ENCODE measurements at places on chromosomes 6 and 20. TPM values are rescaled to one million over a fixed set of nuclear protein-coding genes. Genes with fewer than 3 reads are reported as not detected.
A peak's percentile ranks its signal among the peaks of the same experiment; 100 is the strongest.

DNA sequence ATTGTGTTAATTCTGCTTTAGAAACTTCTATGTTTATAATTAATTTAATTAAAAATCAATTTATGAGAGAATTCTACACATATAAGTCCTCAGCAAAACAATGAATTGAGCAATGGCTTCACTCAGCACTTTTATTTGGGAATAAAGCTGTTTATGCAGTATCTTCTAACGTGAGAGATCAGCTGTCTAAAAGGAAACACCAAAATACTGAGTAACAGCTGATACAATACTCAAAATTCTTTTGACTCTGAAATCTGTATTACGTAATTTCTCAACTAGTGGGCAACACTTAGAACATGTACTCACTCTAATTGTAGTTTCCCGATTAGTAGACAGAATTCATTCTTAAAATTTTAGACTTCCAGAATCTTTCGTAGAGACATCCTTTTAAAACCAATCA lies 49.8 kb downstream of the MAP3K7 start:
- H3K4me3 ChIP-seq = no peak overlapping the region
- H3K36me3 ChIP-seq = peaks cover 26% of the 10 kb centered on the region
- H3K27ac ChIP-seq = no peak overlapping the region
- no peaks in the 10 kb centered on the region for H3K4me1 ChIP-seq

GRCh38 chr20:40913224-40914185 lies 115.1 kb upstream of the TOP1 start:
- DNase-seq = no peak
- H3K27ac ChIP-seq = no peak overlapping the region
- no peak overlapping the region for H3K4me3 ChIP-seq
- no peaks in the 10 kb centered on the region for H3K27me3 ChIP-seq

The HDGFL1 gene
- not detected for total RNA-seq

GRCh38 chr6:15244620-15245360 lies 1.1 kb upstream of the JARID2 start:
- peak overlapping the region; percentile 78 for H3K4me3 ChIP-seq
- peaks cover 7% of the 10 kb centered on the region for H3K4me1 ChIP-seq
- H3K27me3 ChIP-seq = no peaks in the 10 kb centered on the region
- DNase-seq = peak; percentile 69

- no peak overlapping the region for H3K4me3 ChIP-seq
- H3K36me3 ChIP-seq = no peaks in the 10 kb centered on the region
- no peaks in the 10 kb centered on the region for H3K27me3 ChIP-seq
Observed at GRCh38 chr6:2264932-2265331, 19.5 kb upstream of the GMDS start.

DNA sequence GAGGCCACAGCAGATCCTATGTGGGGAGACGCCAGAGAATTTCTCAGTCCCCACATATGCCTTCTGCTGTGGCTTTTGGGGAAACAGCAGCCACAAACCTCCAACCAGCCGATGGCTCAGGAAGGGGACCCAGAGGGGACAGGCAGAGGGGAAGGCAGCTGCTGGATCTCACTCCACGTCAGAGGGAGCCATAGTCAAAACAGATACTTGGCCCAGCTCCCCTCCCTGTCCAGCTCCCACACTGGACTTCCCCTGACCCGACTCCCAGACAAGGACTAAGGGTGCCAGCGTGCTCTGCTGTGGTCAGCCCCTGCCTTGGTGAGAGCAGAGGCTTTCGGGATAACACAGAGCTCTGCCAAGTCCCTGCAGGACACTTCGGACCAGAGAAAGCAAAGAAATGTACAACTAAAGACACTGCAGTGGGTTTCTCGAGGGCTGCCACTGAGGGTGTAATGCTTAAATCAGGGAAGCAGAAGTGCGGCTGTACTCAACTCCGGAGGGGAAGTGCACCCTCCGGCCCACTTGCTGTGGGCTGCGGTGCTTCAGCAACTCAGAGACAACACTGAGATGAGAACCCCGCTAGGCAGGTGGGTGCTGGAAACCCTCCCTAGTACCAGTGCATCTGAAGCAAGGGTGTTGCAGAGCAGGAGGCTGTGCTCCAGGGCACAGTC lies 47.2 kb downstream of the RRBP1 start:
- H3K27me3 ChIP-seq = no peaks in the 10 kb centered on the region
- peaks cover 76% of the 10 kb centered on the region for H3K36me3 ChIP-seq
- no peak overlapping the region for H3K4me3 ChIP-seq

GRCh38 chr6:16413399-16413798 lies 175.0 kb downstream of the GMPR start:
- H3K27me3 ChIP-seq = no peaks in the 10 kb centered on the region
- no peak for DNase-seq
- H3K4me3 ChIP-seq = no peak overlapping the region

- H3K36me3 ChIP-seq = no peaks in the 10 kb centered on the region
- H3K27me3 ChIP-seq = no peaks in the 10 kb centered on the region
- no peak for DNase-seq
- H3K4me1 ChIP-seq = no peaks in the 10 kb centered on the region
- no peak overlapping the region for H3K4me3 ChIP-seq
- no peak overlapping the region for H3K27ac ChIP-seq
Observed at GRCh38 chr6:160178271-160178670, 56.7 kb downstream of the SLC22A1 start.

GRCh38 chr6:4359108-4359730 lies 223.8 kb upstream of the ECI2 start:
- H3K4me3 ChIP-seq = no peak overlapping the region
- H3K36me3 ChIP-seq = no peaks in the 10 kb centered on the region
- DNase-seq = no peak
- peak overlapping the region; percentile 34 for H3K27ac ChIP-seq

DNA sequence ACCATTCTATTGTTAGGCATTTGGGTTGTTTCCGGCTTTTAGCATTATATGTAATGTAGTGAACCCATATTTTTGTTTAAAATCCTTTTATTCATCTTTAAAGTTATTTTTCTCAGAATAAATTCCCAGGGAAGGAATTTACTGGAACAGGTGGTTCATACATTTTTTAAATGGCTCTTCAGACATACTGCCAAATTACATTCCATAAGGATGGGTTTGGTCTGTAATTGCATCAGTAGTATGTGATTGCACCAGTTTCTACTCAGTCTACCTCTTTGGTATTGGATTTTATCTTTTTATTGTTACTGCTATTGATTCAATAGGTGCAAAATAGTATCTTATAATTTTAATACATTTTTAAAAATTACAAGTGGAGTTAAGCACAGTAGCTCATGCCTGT lies 27.2 kb downstream of the BRPF3 start:
- no peak overlapping the region for H3K27ac ChIP-seq
- H3K4me1 ChIP-seq = no peaks in the 10 kb centered on the region
- H3K27me3 ChIP-seq = no peaks in the 10 kb centered on the region

- H3K4me1 ChIP-seq = no peaks in the 10 kb centered on the region
- H3K4me3 ChIP-seq = no peak overlapping the region
- DNase-seq = no peak
- H3K36me3 ChIP-seq = no peaks in the 10 kb centered on the region
Observed at GRCh38 chr6:70234561-70235236, 68.2 kb downstream of the COL9A1 start.

The WDR27 gene
- total RNA-seq = 52.8 TPM

GRCh38 chr6:79781916-79782315 lies 150.8 kb downstream of the SH3BGRL2 start:
- no peak overlapping the region for H3K27ac ChIP-seq
- no peaks in the 10 kb centered on the region for H3K27me3 ChIP-seq
- H3K4me3 ChIP-seq = no peak overlapping the region
- H3K36me3 ChIP-seq = no peaks in the 10 kb centered on the region
- no peak for DNase-seq

DNA sequence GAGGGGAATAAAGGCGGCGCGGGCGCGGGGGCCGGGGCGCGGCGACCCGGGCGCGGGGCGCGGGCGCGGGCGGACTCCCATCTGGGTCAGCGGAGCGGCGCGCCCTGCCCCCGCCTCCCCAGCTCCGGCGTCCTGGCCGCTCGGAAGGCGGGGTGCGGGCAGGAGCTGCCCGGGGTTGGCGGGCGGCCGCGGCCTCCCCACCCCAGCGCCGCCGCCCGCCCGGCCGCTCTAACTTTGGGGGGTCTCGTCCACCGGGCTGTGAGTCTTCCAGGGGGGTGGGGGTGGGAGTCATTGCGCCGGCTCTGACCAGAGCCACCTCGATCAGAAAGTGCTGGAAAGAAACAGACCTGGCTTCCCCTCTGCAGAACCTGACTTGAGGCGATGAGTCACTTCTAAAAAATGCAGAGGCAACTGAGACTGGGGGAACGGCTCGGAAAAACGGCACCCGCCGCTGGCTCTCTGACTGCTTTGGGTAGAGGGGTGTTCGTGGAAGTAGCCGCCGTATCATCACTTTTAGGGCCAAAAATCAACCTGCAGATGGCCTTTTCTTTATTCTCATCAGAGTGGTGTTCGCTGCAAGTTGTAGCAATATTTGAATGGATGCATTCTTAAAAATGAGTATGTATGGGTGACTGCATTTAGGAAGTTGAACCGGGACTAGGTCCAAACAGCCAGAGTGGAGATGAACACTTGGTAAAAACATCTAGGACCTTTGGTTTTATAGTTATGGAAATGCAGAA lies 667 bp downstream of the CAP2 start:
- peak overlapping the region; percentile 83 for H3K27ac ChIP-seq
- no peaks in the 10 kb centered on the region for H3K36me3 ChIP-seq
- no peaks in the 10 kb centered on the region for H3K4me1 ChIP-seq

The CTSZ gene
- total RNA-seq = 83.5 TPM

- H3K27me3 ChIP-seq = no peaks in the 10 kb centered on the region
- no peak overlapping the region for H3K4me3 ChIP-seq
- no peak overlapping the region for H3K27ac ChIP-seq
- no peaks in the 10 kb centered on the region for H3K4me1 ChIP-seq
- H3K36me3 ChIP-seq = no peaks in the 10 kb centered on the region
- no peak for DNase-seq
Observed at GRCh38 chr6:45375449-45375848, 2.3 kb downstream of the SUPT3H start.

The MMUT gene
- total RNA-seq = 20.5 TPM

The NTSR1 gene
- total RNA-seq = not detected

GRCh38 chr20:29306390-29307072 lies 1950.9 kb upstream of the DEFB115 start:
- DNase-seq = no peak
- no peaks in the 10 kb centered on the region for H3K4me1 ChIP-seq
- H3K27me3 ChIP-seq = no peaks in the 10 kb centered on the region
- no peak overlapping the region for H3K27ac ChIP-seq
- H3K4me3 ChIP-seq = no peak overlapping the region
- H3K36me3 ChIP-seq = no peaks in the 10 kb centered on the region

DNA sequence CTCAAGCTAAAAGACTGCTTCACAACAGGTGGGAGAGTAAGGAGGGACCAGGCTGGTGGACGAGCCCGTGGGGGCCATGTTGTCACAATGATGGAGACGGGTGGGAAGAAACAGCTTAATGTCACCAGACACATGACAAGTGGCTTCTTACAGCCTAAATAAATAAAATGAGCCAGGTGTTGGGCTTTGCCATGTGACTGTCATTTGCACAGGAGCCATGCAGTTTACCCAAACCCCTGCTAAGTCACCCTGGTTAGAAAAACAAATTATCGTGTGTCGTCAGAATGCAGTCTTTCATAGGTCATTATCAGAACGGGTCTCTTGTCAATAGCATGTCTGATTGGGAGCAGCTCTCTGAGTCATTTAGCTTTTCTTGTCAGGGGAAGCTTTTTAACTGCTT lies 18.5 kb downstream of the BTBD3 start:
- H3K27me3 ChIP-seq = no peaks in the 10 kb centered on the region
- no peak overlapping the region for H3K27ac ChIP-seq
- no peaks in the 10 kb centered on the region for H3K4me1 ChIP-seq
- DNase-seq = no peak

- no peaks in the 10 kb centered on the region for H3K36me3 ChIP-seq
- no peak overlapping the region for H3K27ac ChIP-seq
- H3K27me3 ChIP-seq = no peaks in the 10 kb centered on the region
- DNase-seq = no peak
Observed at GRCh38 chr20:18857640-18858039, 44.1 kb downstream of the SCP2D1 start.

GRCh38 chr6:121619013-121619412 lies 183.6 kb downstream of the GJA1 start:
- H3K27me3 ChIP-seq = no peaks in the 10 kb centered on the region
- DNase-seq = no peak
- no peaks in the 10 kb centered on the region for H3K4me1 ChIP-seq

DNA sequence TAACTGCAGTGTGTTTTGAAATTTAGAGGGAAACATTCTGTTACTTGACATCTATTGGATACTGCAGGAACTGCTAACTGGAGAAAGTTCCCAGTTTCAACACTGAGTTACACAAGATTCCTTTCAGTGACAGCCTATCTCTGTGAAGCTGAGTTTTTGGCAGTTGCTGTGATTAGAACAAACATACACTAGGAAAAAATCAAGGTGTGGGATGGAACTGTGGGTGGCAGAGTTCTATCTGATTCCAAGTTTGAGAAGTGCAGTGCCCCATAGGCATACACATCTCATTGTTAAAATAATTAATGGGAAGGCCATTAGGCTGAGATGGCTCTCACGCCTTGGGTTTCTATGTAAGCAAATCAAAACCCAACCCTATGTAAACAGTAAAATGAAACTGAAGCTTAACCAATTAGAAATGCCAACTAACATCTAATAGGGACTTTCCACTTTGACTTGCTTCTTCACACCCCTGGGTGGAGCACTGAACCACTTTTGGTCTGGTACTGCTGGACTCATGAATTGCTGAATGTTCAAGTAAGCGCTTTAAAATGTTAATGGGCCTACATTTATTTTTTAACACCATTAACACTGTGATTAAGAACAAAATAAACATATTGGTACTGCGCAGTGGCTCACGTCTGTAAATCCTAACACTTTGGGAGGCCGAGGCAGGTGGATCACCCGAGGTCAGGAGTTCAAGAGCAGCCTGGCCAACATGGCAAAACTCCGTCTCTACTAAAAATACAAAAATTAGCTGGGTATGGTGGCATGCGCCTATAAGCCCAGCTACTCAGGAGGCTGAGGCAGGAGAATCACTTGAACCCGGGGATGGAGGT lies 55.2 kb upstream of the TBC1D7 start:
- no peak overlapping the region for H3K4me3 ChIP-seq
- H3K27ac ChIP-seq = peak overlapping the region; percentile 23
- no peaks in the 10 kb centered on the region for H3K27me3 ChIP-seq
- H3K36me3 ChIP-seq = no peaks in the 10 kb centered on the region

The PRR18 gene
- not detected for total RNA-seq

DNA sequence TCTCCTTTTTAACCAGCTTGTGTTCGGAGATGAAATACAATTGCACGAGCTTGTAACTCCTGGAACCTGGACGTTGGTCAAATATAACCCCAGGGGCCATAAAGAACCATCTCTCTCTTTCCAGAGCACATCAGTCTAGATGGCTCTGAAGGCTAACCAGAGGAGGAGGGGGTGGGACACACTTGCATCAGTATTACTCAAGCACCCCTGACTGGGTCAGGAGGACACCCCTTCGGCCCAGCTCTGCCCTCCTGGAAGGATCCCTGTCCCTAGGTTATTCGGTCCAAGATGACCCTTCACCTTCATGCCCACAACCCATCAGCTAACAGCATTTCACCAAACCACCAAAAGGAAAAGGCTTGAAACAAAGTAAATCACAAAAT lies 67.1 kb downstream of the FYN start:
- H3K4me1 ChIP-seq = peaks cover 37% of the 10 kb centered on the region
- H3K36me3 ChIP-seq = no peaks in the 10 kb centered on the region
- H3K4me3 ChIP-seq = no peak overlapping the region

The SRMS gene
- total RNA-seq = not detected

The ULBP1 gene
- total RNA-seq = not detected
